Ascending aorta (tissue), 2 donors: ENCODE measurements at places on chromosomes 6 and 20. TPM values are rescaled to one million over a fixed set of nuclear protein-coding genes. Genes with fewer than 3 reads are reported as not detected.
A peak's percentile ranks its signal among the peaks of the same experiment; 100 is the strongest.

GRCh38 chr6:96675597-96675996, 112.7 kb downstream of the FHL5 start:
- no peaks in the 10 kb centered on the region for H3K27me3 ChIP-seq
- no peak for DNase-seq

GRCh38 chr6:87066449-87067333, 28.2 kb downstream of the CGA start:
- no peaks in the 10 kb centered on the region for H3K36me3 ChIP-seq
- no peak overlapping the region for H3K27ac ChIP-seq
- H3K4me1 ChIP-seq = no peaks in the 10 kb centered on the region
- no peaks in the 10 kb centered on the region for H3K27me3 ChIP-seq
- no peak overlapping the region for H3K4me3 ChIP-seq

- no peaks in the 10 kb centered on the region for H3K4me1 ChIP-seq
- H3K36me3 ChIP-seq = no peaks in the 10 kb centered on the region
- no peak overlapping the region for H3K27ac ChIP-seq
- DNase-seq = no peak
- no peak overlapping the region for H3K4me3 ChIP-seq
Measured at GRCh38 chr20:53871541-53871940, 198.9 kb downstream of the BCAS1 start.

DNA sequence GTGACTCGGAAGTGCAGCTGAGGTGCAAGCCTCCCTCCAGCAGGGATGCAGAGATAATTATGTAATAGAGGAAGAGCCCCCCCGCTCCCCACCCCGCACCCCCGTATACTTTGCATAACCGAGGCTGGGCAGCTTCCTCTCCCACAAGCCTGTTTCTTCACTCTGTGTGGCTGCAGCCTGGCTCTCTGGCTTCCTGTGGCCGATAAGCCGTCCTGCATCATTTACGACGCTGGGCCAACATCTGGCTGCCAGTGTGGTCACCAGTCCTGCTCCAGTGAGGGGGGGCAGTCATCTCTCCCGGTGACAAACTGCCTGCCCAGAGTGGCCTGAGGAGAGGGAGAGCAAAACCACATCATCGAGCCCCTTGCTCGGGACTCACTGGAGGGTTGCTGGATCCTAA, 59.2 kb downstream of the RBM38 start:
- H3K36me3 ChIP-seq = no peaks in the 10 kb centered on the region
- H3K27ac ChIP-seq = peak overlapping the region; percentile 20
- peaks cover 12% of the 10 kb centered on the region for H3K4me1 ChIP-seq
- no peak for DNase-seq
- H3K4me3 ChIP-seq = no peak overlapping the region

DNA sequence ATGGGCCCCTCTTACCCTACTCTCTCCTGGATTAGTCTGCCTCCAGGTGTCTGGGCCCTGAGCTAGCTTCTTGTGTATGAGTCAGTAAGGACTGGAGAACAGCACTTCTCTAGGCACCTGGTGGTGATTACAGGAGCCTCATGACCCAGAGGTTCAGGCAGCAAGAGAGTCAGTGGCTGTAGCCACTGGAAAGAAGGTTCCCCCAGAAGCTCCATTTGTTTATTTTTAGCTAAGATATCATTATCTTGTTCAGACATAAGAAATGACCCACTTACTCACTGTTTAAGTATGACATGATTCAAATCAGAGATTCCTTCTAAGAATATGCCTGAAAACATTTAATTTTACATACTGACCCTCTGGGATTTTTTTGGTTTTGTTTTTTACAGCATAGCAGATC, 23.6 kb upstream of the SLC4A11 start:
- H3K4me3 ChIP-seq = no peak overlapping the region
- no peak for DNase-seq
- no peaks in the 10 kb centered on the region for H3K27me3 ChIP-seq
- H3K36me3 ChIP-seq = peaks cover 86% of the 10 kb centered on the region
- H3K27ac ChIP-seq = no peak overlapping the region

DNA sequence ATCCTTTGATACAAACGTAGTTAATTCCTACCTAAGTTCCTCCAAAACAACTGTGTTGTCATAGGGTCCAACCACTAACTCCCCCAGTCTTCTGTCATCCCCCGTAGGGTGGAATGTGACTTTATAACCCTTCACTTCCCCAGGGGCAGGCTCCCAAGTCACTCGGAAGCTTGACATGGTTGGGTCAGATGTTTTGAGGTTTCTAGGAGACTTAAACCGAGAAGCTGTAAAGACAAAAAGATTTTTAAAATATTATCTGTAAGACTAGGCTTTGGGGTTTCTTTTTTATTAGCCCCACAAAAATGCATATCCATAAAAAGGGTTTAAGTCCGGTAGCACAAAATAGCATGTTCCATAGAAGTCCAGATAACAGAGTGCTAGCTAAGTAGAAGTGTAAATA, 50.2 kb downstream of the COL12A1 start:
- H3K36me3 ChIP-seq = no peaks in the 10 kb centered on the region
- no peak overlapping the region for H3K4me3 ChIP-seq
- DNase-seq = no peak
- no peaks in the 10 kb centered on the region for H3K4me1 ChIP-seq

GRCh38 chr6:72787391-72788031, 165.6 kb downstream of the KCNQ5 start:
- H3K4me3 ChIP-seq = no peak overlapping the region
- H3K27me3 ChIP-seq = no peaks in the 10 kb centered on the region
- DNase-seq = no peak
- peaks cover 20% of the 10 kb centered on the region for H3K4me1 ChIP-seq
- H3K27ac ChIP-seq = no peak overlapping the region

GRCh38 chr6:57087916-57088315, 2.1 kb upstream of the ZNF451 start:
- H3K4me3 ChIP-seq = no peak overlapping the region
- no peak overlapping the region for H3K27ac ChIP-seq
- H3K36me3 ChIP-seq = no peaks in the 10 kb centered on the region
- peaks cover 20% of the 10 kb centered on the region for H3K4me1 ChIP-seq
- DNase-seq = no peak

GRCh38 chr6:45900808-45901752, 114.6 kb downstream of the CLIC5 start:
- no peak overlapping the region for H3K27ac ChIP-seq
- H3K36me3 ChIP-seq = no peaks in the 10 kb centered on the region
- DNase-seq = no peak
- no peaks in the 10 kb centered on the region for H3K27me3 ChIP-seq

- no peaks in the 10 kb centered on the region for H3K27me3 ChIP-seq
- H3K27ac ChIP-seq = no peak overlapping the region
- H3K4me1 ChIP-seq = no peaks in the 10 kb centered on the region
- H3K36me3 ChIP-seq = no peaks in the 10 kb centered on the region
- H3K4me3 ChIP-seq = no peak overlapping the region
Measured at GRCh38 chr20:4160761-4161305, 145.5 kb upstream of the RNF24 start.

DNA sequence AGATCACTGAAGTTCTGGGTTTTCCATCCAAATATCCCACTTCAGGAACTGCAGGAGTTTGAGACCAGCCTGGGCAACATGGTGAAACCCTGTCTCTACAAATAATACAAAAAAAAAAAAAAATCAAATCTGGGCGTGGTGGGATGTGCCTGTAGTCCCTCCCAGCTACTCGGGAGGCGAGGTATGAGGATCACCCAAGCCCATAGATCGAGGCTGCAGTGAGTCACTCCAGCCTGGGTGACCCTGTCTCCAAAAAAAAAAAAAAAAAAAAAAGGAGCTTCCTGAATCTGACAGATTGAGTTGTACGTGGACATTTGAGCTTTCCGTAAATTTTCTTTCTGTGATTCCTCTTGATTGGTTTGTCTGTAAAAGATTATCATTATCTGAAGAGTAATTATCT, 55.6 kb downstream of the TULP4 start:
- H3K36me3 ChIP-seq = no peaks in the 10 kb centered on the region
- no peaks in the 10 kb centered on the region for H3K4me1 ChIP-seq
- no peak for DNase-seq

GRCh38 chr6:88712243-88712936, 251.0 kb downstream of the RNGTT start:
- no peaks in the 10 kb centered on the region for H3K4me1 ChIP-seq
- H3K36me3 ChIP-seq = no peaks in the 10 kb centered on the region
- DNase-seq = no peak

GRCh38 chr6:14516956-14517355, 399.4 kb downstream of the CD83 start:
- no peak overlapping the region for H3K4me3 ChIP-seq
- H3K4me1 ChIP-seq = peaks cover 5% of the 10 kb centered on the region
- no peaks in the 10 kb centered on the region for H3K36me3 ChIP-seq
- DNase-seq = no peak
- H3K27ac ChIP-seq = no peak overlapping the region

GRCh38 chr6:169469028-169469427, 215.4 kb upstream of the THBS2 start:
- H3K27me3 ChIP-seq = no peaks in the 10 kb centered on the region
- peaks cover 11% of the 10 kb centered on the region for H3K4me1 ChIP-seq
- H3K36me3 ChIP-seq = no peaks in the 10 kb centered on the region
- H3K4me3 ChIP-seq = no peak overlapping the region
- no peak for DNase-seq

DNA sequence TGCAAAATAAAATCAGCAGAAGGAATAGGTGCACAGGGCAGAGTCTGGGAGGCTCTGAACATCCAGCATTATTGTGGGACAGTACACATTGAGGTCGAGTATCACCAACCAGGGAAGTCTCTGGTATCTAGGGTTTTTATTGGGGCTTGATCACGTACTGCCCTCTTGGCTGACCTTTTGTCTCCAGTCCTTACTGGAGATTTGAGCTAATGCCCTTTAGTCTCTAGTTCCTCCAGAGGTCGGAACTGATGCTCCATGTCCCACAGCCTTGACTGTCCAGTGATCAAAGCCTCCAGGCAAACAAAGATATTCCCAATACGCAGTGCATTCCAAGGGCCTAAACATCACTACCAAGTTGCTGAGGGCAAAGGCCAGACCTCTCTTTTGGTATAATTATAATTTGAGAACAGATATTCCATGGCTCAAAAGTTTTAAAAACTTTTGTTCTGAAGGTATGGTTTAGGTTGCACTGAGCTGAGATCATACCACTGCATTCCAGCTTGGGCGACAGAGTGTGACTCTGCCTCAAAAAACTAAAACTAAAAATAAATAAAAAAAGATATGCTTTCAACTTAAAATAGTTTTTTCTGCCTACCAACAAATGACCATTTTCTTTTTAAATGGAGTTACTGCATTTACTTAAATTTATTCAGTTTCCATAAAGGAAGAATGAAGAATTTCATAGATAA, 56.9 kb upstream of the DYNLRB1 start:
- H3K4me3 ChIP-seq = no peak overlapping the region
- no peaks in the 10 kb centered on the region for H3K4me1 ChIP-seq
- no peak for DNase-seq
- no peaks in the 10 kb centered on the region for H3K27me3 ChIP-seq

- H3K27ac ChIP-seq = no peak overlapping the region
- H3K36me3 ChIP-seq = no peaks in the 10 kb centered on the region
- H3K27me3 ChIP-seq = no peaks in the 10 kb centered on the region
- DNase-seq = no peak
Measured at GRCh38 chr6:146968041-146968760, 236.0 kb upstream of the STXBP5 start.

DNA sequence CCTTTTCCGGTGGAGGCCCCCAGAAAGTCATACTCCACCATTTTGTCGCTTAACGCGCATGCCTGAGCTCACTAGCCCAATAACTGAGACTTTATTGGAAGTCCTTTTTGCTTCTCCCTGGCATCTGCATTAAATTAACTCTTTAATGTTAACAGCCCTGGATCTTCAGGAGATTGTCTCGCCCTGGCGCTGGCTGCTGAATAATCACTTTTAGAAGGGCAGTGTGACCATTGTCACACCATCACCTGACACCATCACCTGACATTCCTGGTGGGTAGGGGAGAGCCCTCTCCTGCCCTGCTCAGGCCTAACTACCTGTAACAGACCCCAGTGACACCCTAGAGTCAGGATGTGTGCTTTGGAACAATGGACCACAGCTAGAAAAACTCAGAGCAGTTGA, 115.5 kb upstream of the SNX9 start:
- H3K4me3 ChIP-seq = no peak overlapping the region
- H3K36me3 ChIP-seq = no peaks in the 10 kb centered on the region
- no peak for DNase-seq
- no peaks in the 10 kb centered on the region for H3K4me1 ChIP-seq

DNA sequence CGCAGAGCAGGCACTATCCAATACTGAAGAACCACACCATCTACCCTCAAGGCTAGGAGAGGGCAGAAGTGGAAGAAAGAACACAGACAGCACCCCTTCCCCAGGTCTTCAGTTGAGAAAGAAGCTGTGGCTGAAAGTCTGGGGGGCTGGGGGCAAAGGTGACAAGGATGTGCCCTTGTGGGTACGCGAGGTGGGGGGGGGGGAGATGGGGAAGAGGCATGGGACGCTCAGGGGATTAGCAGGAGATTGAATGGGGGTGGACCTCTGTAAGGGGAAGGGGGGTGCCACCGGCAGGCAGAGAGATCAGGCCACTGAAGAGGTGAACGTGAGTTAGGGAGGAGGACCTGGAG, 1.1 kb downstream of the B4GALT5 start:
- H3K27ac ChIP-seq = peak overlapping the region; percentile 92
- H3K4me1 ChIP-seq = peaks cover 11% of the 10 kb centered on the region
- peak overlapping the region; percentile 95 for H3K4me3 ChIP-seq
- no peaks in the 10 kb centered on the region for H3K27me3 ChIP-seq
- DNase-seq = no peak

DNA sequence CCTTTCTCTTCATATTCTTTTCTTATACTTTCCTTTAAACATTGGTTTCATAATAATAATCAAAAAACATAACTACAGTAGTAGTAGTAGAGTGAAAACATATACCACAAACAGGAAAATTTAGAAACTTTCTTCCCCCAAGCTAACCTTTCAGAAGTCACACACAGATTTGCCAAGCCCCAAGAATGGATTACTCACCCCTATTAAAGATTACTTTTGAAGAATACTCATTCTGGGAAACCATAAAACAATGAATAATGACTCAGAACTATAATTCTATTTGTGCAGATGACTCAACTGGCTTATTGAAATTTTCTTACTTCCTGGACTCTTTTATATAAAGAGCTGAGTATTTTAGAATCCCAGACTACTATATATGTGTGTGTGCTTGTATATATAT, 119.4 kb upstream of the GJE1 start:
- H3K27me3 ChIP-seq = no peaks in the 10 kb centered on the region
- H3K27ac ChIP-seq = no peak overlapping the region
- H3K4me3 ChIP-seq = no peak overlapping the region
- H3K4me1 ChIP-seq = no peaks in the 10 kb centered on the region

- H3K27me3 ChIP-seq = no peaks in the 10 kb centered on the region
- no peak for DNase-seq
- no peak overlapping the region for H3K4me3 ChIP-seq
Measured at GRCh38 chr20:41057999-41058673, 29.5 kb downstream of the TOP1 start.

- H3K27me3 ChIP-seq = no peaks in the 10 kb centered on the region
- DNase-seq = no peak
Measured at GRCh38 chr6:338815-339262, 46.6 kb downstream of the DUSP22 start.

GRCh38 chr6:111761783-111762312, 111.4 kb downstream of the FYN start:
- H3K36me3 ChIP-seq = no peaks in the 10 kb centered on the region
- H3K4me3 ChIP-seq = no peak overlapping the region
- no peak for DNase-seq
- H3K27ac ChIP-seq = no peak overlapping the region
- peaks cover 6% of the 10 kb centered on the region for H3K4me1 ChIP-seq
- no peaks in the 10 kb centered on the region for H3K27me3 ChIP-seq

Gene SCRT2
- total RNA-seq = not detected

Gene APOBEC2
- not detected for total RNA-seq

Gene PROKR2
- not detected for total RNA-seq

Gene MMP24
- total RNA-seq = not detected

Gene TPX2
- total RNA-seq = not detected

Gene SLC2A4RG
- total RNA-seq = 114 TPM

Gene WFDC10B
- not detected for total RNA-seq

Gene BPIFB1
- total RNA-seq = not detected

Gene SPATA2
- total RNA-seq = 7.6 TPM

Gene BAG2
- total RNA-seq = 7.7 TPM

Gene USP49
- total RNA-seq = 8.7 TPM

Gene ISM1
- total RNA-seq = 60.1 TPM
